Foreskin keratinocyte (primary cell): ENCODE measurements at places on chromosomes 2 and 18.
A peak's percentile ranks its signal among the peaks of the same experiment; 100 is the strongest.

- DNase-seq = peak; percentile 10
These were observed 64.6 kb downstream of the NEB start for GRCh38 chr2:151669585-151670081.

GRCh38 chr2:11030909-11031308 lies 119.2 kb downstream of the KCNF1 start:
- no peak for DNase-seq

GRCh38 chr18:56252456-56252855 lies 385.9 kb downstream of the TXNL1 start:
- no peak for DNase-seq

DNA sequence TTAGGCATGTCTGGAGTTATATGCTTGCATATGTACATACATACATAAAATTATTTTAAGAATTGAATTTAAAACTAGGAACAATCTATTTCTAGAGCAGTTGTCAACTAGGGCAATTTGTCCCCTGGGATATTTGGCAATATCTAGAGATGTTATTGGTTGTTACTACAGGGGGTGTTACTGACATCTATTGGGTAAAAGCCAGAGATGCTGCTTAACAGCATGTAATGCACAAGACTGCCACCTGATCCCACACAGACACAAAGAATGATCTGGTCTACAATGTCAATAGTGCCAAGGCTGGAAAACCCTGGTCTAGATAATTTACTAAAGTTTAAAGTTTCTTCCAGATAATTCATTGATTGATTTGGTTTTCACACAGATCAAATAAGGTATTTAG lies 185.3 kb downstream of the NYAP2 start:
- DNase-seq = no peak

DNA sequence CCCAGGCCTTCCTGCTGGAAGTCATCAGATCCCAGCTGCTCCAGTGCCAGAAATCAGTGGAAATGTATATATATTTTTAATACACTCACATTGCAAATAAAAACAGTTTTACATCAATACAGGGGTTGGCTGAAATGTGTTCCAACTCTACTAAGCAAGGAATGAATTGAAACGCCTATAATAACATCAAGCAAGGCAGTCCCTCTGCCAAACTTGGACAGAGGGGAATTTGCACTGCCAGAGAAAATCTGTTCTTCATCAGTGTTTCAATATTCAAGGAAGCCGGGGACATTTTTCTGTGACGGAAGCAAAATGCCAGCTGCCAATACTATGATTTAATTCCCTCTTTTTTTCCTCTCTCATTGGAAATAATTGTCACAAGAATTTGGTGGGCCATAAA lies 335.3 kb downstream of the TNS1 start:
- DNase-seq = no peak

DNA sequence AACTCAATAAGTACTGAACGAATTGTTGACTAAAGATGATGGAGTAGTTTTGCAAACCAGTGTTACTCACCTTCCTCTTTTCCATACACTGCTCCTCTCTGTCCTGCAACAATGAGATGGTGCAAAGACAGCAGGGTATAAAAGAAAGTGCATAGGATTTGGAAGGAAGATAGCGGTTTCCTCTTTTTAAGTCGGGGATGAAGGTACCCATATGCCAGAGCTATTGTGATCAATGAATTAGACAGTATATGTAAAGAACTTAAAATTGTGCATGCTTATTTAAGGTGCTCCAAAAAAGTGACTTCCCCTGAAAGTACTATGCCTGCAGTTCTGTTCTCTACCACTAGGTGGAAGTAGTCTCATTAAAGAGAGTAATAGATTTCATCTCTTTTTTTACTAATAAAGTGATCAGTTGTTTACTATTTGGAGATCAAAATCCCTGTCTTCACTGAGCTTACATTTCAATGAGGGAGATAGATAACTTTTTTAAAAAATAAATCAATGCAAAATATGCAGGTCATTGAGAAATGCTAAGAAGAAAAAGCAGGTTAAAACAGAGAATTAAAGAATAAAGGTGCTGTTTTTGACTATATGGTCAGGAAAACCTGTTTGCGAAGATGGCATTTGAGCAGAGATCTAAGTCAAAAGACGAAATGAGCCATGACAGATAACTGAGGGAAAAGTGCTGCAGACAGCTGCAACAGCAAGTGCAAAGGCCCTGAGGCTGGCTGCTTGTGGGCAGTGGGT lies 339.7 kb upstream of the SLC14A2 start:
- DNase-seq = no peak

DNA sequence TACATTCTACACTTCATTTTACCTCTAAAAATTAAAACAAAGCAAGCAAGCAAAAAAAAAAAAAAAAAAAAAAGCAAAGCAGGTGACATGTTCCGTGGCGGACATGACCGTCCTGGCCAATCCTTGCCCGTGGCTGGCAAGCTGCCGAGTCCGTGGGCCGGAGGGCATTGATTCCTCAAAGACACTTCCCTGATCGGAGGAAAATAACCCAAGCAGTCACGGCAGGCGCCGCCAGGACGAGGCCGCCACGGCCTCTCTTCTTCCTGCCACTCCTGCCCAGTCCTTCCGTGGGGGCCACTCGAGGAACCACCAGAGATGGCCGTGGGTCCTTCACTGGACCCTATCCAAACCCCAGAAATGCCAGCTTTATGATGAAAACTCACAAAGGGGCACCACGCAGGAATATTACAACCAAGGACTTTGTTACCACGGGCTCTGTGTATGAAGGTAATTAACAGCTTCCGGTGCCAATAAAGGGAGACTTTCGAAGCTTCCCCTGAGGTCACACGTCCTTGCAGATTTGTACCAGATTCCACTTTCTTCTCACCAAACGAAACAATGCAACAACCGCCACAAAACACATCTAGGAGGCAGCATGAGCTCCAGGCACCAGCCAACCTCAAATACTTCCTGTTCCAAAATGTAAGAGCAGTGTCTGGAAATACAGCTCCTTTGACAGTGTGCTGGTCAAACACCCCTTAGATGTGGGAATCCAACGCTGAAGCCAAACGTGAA lies 170.3 kb downstream of the HDAC4 start:
- DNase-seq = no peak

DNA sequence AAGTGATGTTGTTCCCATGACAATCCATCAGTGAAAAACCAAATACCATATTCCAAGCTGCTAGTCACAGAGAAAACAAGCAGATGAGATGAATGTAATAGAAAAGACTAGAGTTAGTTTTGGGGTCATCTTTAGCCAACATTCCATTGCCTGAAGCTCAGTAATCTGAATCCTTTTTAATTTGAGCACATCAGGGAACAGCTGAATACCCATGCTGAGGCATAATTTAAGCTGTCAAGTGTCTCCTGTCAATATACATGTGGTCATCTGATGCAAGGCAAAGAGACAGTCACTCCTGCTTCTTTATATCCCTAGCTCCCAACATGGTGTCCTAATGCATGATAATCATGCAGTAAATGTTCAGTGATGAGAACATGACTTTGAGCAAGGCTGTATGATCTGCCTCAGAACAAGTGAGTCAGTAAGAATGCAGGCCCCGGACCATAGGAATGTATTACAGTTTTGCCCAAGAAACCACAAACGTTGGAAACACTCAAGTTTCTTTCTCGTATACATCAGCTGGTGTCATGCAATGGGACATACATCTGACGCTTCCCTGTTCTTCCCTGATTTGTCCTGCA lies 48.0 kb downstream of the CDK15 start:
- DNase-seq = peak; percentile 99

GRCh38 chr2:46537624-46538295 lies 58.4 kb downstream of the TMEM247 start:
- DNase-seq = no peak

- no peak for DNase-seq
These were observed 37.8 kb upstream of the FAM110C start for GRCh38 chr2:84121-84520.
